Endothelial cell of umbilical vein (primary cell): ENCODE measurements at places on chromosomes 5 and 9. TPM values are rescaled to one million over a fixed set of nuclear protein-coding genes. Genes with fewer than 3 reads are reported as not detected.

SPEF2 gene
- 0.28 and 0.43 TPM in 2 replicates for polyA plus RNA-seq

DNA sequence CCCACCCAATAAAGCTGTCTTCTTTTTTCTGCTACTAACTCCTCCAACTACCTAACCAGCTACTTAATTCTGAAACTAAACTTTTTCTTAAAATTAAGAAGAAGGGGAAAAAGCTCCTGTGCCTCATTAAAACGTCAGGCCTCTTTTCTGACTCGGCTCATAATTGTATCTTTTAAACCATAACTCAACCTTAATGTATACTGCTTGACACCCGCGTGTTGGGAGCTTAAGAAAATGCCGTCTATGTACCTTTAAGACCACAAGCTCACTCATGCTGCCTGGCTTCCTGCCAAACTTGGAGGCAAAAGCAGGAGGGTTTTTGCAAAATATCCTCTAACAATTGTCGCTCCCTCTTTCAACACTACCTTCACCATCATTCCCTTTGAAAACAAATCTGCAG lies 5.0 kb downstream of the EBF1 start:
- no peak overlapping the region for H3K27ac ChIP-seq
- H3K4me3 ChIP-seq, result no peak overlapping the region
- H3K27me3 ChIP-seq, result peaks cover 32% of the 10 kb centered on the region
- no peaks in the 10 kb centered on the region for H3K36me3 ChIP-seq
- DNase-seq, result peak; percentile 11

DNA sequence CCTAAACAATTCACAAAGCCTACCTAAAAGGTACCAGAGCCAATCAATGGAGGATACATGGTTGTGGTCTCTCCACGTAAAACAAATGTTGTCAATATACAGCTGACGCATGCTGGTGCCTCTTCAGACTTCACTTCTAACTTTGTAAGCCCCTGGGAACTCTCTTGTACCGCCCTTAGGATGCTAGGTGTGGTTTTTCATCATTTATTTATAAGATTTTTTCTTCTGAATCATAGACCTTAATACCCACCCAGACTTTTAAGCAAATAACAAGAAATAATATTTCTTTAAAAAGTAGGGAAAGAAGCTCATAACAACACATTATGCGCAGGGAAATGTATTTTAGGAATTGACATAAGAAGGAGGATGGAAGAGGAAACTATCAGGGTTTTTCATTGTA lies 33.0 kb downstream of the SSBP2 start:
- peak; percentile 5 for DNase-seq
- H3K27ac ChIP-seq, result peak overlapping the region; percentile 3
- H3K4me1 ChIP-seq, result peaks cover 10% of the 10 kb centered on the region

DNA sequence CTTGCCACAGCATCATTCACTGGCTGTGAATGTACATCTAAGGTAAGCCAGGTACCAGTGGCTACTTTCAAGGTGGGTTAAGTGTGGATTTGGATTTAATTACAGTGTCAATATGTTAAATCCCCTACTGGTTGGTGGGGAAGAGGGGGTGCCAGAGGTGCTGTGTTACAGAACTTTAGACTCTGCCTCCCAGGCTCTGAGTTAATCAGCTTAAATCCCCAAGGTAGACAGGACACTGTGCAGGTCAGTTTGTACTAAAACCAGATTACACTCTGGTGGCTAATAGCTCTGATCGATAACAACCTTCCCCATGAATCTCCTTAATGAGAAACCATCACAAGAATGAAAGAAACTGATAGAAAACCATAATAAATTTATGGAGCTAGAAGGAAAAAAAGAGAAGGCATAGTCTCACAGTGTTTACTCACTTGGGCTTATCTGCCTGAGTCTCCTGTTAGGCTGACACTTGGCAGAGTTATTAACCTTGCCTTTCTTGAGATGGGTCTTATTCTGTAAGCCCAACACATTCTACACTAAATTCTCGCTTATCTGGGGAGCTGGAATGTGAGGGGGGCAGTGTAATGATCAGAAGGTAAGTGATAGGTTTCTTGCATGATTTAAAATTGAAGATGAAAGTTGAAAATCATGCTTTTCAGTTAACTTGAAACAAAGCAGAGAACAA lies 106.8 kb downstream of the LMNB1 start:
- no peaks in the 10 kb centered on the region for H3K36me3 ChIP-seq
- peak overlapping the region; percentile 71 for H3K27ac ChIP-seq
- no peaks in the 10 kb centered on the region for H3K27me3 ChIP-seq
- peaks cover 18% of the 10 kb centered on the region for H3K4me1 ChIP-seq
- peak; percentile 12 for DNase-seq

DNA sequence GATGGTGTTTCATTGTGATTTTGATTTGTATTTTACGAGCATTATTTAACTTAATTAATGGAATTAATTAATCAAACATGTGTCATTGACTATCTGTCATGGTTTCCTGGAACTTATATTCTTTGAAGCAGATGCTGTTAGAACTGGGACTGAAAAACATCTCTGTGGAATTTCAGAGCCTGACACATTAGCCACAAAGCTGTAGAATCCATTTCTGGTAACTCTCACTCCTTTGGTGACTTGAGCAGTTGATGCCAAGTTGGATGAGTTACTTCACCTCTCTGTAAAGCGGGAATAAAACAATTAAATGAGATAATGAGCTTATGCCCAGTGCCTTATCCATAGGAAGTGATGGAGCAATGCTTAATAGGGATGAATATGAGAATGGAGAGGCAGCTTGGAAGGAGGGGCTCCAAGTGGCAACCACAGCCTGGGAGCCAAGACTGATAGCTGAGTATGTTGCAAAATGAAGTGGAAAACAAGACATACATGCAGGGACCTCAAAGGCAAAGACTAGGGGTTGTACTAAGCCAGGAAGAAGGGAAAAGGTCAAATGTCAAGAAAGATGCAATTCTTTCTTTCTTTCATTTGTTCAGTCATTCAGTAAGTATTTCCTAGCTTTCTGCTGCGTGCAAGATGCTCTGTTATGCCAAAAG lies 23.1 kb upstream of the ADRA1B start:
- H3K4me1 ChIP-seq, result no peaks in the 10 kb centered on the region
- H3K27ac ChIP-seq, result no peak overlapping the region
- H3K4me3 ChIP-seq, result no peak overlapping the region
- H3K36me3 ChIP-seq, result no peaks in the 10 kb centered on the region
- no peaks in the 10 kb centered on the region for H3K27me3 ChIP-seq

GRCh38 chr5:23451156-23451555 lies 56.3 kb upstream of the PRDM9 start:
- no peaks in the 10 kb centered on the region for H3K4me1 ChIP-seq
- no peak overlapping the region for H3K27ac ChIP-seq
- H3K36me3 ChIP-seq, result no peaks in the 10 kb centered on the region
- no peaks in the 10 kb centered on the region for H3K27me3 ChIP-seq
- no peak overlapping the region for H3K4me3 ChIP-seq
- no peak for DNase-seq

GLRA1 gene
- not detected in 2 replicates for polyA plus RNA-seq

GRCh38 chr5:142334538-142334937 lies 9.7 kb upstream of the SPRY4 start:
- DNase-seq, result no peak
- H3K27ac ChIP-seq, result no peak overlapping the region
- no peak overlapping the region for H3K4me3 ChIP-seq
- H3K27me3 ChIP-seq, result no peaks in the 10 kb centered on the region

DNA sequence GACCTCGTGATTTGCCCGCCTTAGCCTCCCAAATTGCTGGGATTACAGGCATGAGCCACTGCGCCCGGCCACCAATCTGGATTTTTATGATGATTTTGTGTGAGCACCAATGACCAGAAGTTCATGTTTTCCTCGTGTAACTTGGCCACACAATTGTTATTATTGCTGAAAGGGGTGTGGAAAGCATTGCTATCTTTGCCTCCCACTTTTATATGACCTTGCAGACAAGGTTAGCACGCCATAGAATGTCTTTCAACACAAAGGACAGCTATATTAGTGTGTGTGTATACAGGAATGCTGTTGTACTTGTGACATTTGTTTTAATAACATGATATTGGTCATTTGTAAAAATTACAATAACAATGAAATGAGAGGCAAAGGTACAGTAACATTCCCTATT lies 155.0 kb upstream of the ERCC6L2 start:
- no peak overlapping the region for H3K4me3 ChIP-seq
- no peaks in the 10 kb centered on the region for H3K4me1 ChIP-seq
- H3K27ac ChIP-seq, result no peak overlapping the region
- H3K36me3 ChIP-seq, result no peaks in the 10 kb centered on the region

DNA sequence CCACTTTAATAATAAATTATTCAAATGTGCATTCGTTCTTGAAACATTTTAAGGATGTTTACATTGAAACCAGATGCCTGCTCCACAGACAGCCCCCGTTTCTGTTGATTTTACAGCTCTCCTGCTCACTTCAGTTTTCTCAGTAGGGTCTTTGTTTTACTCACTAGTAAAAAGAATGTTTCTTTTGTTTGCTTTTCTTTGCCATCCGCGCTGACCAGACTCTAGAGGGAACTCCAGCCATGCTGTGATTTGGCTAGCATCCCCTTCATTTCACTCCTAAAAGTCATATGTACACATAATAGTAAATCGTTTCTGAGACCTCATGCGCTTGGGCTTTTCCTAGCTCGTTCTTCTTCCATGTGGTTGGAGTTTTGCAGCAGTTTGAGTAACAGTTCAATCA lies 28.7 kb upstream of the PALM2AKAP2 start:
- DNase-seq, result no peak
- no peak overlapping the region for H3K4me3 ChIP-seq
- no peaks in the 10 kb centered on the region for H3K36me3 ChIP-seq
- no peaks in the 10 kb centered on the region for H3K4me1 ChIP-seq
- no peaks in the 10 kb centered on the region for H3K27me3 ChIP-seq
- no peak overlapping the region for H3K27ac ChIP-seq

GRCh38 chr5:180289433-180289832 lies 2.5 kb downstream of the MAPK9 start:
- H3K27me3 ChIP-seq, result no peaks in the 10 kb centered on the region
- H3K27ac ChIP-seq, result no peak overlapping the region
- DNase-seq, result no peak
- H3K4me1 ChIP-seq, result peaks cover 6% of the 10 kb centered on the region

- no peaks in the 10 kb centered on the region for H3K36me3 ChIP-seq
- H3K4me1 ChIP-seq, result no peaks in the 10 kb centered on the region
- no peak overlapping the region for H3K4me3 ChIP-seq
- H3K27ac ChIP-seq, result no peak overlapping the region
Observed at GRCh38 chr9:69420611-69421270, 95.7 kb downstream of the ENTREP1 start.

GRCh38 chr9:134396825-134397224 lies 70.6 kb downstream of the RXRA start:
- H3K4me1 ChIP-seq, result peaks cover 50% of the 10 kb centered on the region
- no peak overlapping the region for H3K4me3 ChIP-seq
- H3K36me3 ChIP-seq, result no peaks in the 10 kb centered on the region

CDH9 gene
- polyA plus RNA-seq, result not detected in 2 replicates

DNA sequence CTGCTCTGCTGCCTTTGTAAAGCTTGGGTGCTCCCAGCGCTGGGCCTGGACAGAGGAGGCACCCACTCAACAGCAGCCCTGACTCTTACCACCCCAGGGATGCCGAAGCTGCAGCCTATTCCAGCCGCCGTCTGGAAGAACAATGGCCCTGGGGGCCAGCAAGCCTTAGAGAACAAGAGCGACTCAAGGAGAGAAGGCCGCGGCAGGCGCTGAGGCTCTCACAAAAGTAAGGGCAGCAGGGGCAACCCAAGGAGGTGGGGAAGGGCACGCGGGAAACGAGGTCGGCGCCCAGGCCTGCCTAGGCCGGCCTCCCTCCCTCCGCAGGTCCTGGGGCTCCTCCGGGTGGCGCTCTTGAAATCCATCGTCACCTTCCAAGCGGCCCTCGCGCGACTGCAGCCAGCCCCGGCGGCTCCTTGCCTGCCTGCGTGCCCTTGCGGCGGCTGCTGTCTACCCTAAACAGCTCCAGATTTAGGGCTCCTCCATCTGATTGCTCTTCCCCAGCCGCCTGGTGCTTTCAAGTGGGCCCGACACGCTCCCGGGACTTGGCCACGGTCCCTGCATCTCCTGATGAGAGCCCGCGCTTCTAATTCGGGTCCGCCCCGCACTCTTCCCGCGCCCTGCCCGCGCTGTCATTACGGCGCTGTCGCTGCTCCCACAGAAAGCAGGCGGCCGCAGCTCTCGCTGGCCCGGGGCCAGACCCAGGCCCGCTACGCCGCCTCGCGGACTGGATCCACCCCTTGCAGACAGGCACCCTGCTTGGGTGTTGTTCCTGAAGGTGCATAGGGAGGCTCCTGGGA lies 213.3 kb downstream of the SEMA6A start:
- no peak for DNase-seq
- no peak overlapping the region for H3K27ac ChIP-seq
- no peaks in the 10 kb centered on the region for H3K4me1 ChIP-seq
- H3K27me3 ChIP-seq, result no peaks in the 10 kb centered on the region

PPP3R2 gene
- not detected in 2 replicates for polyA plus RNA-seq

ANKRD33B gene
- 2.0 and 2.4 TPM in 2 replicates for polyA plus RNA-seq

PCDHB9 gene
- 0.14 and 0.29 TPM in 2 replicates for polyA plus RNA-seq

PTPDC1 gene
- 3.5 and 4.3 TPM in 2 replicates for polyA plus RNA-seq

PROB1 gene
- 0.40 and 0.47 TPM in 2 replicates for polyA plus RNA-seq

- no peak overlapping the region for H3K27ac ChIP-seq
- H3K27me3 ChIP-seq, result no peaks in the 10 kb centered on the region
- no peak for DNase-seq
- H3K4me3 ChIP-seq, result no peak overlapping the region
- no peaks in the 10 kb centered on the region for H3K4me1 ChIP-seq
Observed at GRCh38 chr9:127175319-127175715, 52.9 kb upstream of the ANGPTL2 start.

OR13C3 gene
- not detected in 2 replicates for polyA plus RNA-seq
